NCI-H82 (cell line): ENCODE measurements at places on chromosomes 16 and 17.

DNA sequence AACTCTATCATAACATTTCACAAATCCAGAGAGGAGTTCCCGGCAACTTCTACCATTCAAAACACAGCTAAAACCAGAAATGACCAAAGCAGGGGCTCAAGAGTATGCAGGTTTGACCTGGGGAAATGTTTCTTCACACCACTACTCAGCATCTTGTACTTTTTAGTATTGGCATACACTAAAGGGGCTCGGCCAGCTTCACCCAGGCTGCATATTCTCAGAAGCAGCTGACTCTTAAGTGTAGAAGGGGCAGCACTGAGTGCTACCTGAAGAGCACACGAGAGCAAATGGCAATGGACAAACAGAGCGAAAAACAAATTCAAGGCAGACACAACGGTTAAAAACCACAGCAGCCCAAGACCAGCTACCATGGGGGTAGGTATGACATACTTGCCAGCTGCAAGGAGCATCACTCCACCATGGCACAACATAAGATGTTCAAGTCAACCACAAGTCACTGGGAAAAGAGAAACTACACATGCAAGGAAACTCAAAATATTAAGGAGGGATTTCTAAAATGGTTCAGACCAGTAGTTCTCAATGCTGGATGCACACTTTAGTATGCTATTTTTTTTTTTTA, 34.4 kb downstream of the N4BP1 start:
- DNase-seq = no peak

- DNase-seq = no peak
Observed at GRCh38 chr16:84254062-84254461, 14.2 kb upstream of the KCNG4 start.

DNA sequence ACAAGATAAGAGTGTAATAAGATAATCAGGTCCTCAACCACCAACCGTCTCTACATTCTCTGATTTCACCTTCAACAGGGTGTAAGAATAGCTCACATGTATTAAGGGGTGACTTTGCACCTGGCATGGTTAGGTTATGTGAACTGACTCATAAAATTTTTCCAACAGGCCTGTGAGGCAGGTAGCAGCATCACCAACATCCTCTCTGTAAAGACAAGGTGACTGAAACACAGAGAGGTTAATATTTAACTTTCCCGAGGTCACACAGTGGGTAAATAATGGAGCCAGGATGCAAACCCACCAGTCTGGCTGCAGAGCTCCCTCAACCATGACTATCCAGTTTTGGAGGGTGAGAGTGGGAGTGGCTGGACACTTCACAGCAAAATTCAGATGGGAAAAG, 317.2 kb downstream of the C16orf95 start:
- DNase-seq = no peak

DNA sequence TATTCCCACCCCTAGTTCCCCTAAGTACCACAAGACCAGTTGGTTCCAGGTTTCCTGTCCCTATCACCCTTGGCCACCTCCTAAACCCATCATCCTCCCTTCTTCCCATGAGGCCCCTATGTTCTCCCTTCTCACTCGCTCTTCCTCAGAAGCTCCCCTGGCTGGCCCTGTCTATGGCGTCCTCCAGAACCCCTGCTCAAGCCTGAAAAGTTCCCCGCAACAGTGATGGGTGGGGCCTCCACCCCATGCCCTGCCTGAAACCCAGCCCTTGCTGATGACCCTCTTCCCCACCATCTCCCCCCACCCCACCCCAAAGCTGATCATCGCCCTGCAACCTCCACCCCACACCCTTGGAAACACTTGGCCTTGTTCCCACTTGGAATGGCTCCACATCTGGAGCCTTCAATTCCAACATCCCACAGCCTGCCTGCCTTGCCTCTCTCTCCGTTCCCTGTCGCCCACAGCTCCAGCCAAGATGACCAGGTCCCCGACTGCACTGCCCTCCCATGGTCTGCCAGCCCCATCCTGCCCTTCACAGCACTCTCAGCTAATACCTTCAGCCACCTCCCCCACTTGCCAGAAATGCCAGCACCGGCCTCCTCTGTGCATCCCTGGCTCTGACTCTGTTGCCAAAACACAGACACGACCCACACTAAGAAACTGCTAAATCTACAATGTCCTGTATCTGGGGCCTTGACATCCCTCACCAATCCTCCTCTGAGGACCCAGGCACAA, 10.5 kb downstream of the OSBPL7 start:
- DNase-seq = no peak

DNA sequence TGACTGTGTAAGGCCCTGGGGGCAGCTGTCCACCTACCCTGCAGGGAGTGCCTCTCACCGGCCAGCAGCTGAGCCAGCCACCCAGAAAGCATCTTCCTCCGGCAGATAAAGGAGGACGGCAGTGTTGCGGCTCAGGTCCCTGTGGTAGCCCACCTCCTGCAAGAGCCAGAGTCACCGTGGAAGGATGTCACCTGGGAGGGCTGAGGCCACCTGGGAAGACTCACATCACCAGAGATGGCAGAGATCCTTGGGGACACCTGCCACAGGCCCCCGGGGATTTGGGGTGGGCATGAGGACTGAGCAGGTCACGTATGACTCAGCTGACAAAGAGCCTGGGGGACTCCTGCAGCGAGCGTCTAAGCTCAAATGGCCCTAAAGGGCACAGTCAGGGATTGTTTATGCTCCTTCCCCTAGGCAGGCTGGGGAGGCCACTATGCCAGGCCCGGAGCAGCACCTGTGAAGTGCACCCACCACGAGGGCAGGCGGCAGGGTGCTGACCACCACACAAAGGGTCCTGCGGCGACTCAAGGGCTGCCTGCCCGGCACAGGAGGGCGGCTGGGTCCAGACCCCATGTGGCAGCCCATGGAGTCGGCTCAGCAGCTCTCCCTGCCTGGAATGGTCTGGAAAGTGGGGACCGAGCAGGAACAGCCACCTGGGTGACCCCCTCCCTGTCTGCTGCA, 44.1 kb downstream of the TNFRSF13B start:
- no peak for DNase-seq

DNA sequence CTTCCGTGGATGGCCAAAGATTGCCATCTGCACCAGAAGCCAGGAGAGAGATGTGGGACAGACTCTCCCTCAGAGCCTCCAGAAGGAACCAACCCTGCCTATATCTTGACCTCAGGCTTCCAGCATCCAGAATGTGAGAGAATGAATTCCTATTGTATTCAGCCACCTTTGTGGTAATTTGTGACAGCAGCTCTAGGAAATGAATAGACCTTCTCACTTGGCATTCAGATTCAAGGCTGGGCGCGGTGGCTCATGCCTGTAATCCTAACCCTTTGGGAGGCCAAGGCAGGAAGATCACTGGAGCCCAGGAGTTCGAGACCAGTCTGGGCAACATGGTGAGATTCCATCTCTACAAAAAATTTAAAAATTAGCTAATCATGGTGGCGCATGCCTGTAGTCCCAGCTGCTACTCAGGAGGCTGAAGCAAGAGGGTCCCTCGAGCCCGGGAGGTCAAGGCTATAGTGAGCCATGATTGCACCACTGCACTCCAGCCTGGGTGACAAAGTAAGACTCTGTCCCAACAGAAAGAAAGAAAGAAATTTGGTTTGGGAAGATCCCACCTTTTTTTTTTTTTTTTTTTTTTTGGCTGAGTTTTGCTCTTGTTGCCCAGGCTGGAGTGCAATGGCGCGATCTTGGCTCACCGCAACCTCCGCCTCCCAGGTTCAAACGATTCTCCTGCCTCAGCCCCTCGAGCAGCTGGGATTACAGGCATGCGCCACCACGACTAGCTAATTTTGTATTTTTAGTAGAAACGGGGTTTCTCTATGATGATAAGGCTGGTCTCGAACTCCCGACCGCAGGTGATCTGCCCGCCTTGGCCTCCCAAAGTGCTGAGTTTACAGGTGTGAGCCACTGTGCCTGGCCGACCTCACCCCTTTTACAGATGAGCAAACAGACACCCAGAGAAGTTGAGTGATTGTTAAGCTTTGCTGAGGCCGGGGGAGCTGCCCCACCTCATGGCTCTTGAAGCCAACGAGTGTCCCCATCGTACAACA, 4.3 kb upstream of the CPSF4L start:
- DNase-seq = no peak

DNA sequence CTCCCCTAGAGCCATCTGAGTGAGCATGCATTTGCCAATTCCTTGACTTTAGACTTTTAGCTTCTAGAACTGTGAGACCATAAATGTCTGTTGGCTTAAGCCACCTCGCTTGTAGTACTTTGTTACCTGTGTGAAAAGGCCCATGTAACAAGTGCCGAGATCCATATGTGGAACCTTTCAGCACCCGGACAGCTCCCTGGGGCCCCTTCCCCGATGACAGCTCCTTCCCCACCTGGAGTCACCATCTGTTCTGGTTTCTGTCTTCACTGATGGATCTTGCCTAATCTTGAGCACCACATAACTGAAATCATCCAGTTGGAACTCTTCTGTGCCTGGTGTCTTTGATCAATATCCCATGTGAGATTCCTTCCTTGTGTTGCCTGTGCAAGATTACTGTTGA, 78.9 kb upstream of the EEF2KMT start:
- DNase-seq = no peak

DNA sequence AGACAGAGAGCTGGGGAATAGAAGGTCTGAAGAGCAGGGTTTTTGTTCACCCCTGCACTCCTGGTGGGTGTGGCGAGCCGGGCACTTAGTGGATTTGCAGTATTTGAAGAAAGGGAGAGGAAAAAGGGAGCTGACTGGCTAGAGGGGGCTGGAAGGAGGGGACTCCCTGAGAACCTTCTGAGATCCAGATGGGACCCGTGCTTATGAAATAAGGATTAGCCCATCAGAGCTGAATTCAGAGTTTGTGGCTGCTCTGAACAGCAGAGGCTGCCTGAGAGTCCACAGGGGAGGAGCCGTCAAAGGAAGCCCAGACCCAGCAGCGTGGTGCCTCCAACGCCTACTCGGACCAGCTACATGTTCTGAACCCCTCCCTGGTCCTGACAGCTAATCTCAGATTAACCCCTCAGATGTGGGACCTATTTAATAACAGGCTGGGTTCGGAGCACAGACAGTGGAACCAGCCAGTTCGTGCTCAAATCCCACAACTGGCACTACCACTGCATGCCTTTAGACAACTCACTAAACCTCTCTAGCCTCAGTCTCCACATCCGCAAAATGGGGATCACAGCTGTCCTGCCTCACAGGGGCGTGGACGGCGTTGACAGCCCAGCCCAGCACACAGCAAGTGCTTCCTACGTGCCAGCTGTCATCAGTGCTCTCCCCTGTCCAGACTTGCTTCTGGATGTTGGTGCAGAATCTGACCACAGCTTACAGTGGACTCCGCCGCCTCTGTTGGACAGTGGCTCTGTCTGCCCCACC, 70.6 kb downstream of the DYNLRB2 start:
- no peak for DNase-seq

- DNase-seq = no peak
Observed at GRCh38 chr16:81684242-81684837, 94.8 kb upstream of the PLCG2 start.

DNA sequence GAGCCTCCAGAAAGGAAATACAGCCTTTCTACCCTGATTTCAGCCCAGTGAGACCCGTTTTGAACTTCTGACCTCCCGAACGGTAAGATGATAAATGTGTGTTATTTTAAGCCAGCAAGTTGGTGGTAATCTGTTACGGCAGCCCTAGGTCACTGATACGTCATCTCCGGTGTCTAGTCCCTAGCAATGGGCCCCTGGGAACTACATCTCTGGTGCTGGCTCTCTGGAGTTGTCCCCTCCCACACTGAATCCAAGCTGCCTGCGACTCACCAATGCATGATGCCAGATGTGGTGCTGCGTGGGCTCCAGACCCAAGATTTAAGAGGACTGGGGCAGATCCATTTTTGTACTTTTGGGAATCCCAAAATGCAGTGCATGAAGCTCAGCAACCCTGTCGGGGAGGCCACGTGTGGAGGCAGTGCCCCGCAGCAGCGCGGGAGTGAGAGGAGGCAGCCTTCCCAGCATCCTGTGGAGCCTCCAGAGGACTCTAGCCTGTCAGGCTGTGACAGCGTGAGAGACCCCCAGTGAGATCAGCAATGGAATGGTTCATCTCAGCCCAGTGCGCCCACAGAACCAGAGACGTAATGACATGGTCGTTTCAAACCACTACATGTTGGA, 43.6 kb upstream of the USP7 start:
- DNase-seq = peak; percentile 15

DNA sequence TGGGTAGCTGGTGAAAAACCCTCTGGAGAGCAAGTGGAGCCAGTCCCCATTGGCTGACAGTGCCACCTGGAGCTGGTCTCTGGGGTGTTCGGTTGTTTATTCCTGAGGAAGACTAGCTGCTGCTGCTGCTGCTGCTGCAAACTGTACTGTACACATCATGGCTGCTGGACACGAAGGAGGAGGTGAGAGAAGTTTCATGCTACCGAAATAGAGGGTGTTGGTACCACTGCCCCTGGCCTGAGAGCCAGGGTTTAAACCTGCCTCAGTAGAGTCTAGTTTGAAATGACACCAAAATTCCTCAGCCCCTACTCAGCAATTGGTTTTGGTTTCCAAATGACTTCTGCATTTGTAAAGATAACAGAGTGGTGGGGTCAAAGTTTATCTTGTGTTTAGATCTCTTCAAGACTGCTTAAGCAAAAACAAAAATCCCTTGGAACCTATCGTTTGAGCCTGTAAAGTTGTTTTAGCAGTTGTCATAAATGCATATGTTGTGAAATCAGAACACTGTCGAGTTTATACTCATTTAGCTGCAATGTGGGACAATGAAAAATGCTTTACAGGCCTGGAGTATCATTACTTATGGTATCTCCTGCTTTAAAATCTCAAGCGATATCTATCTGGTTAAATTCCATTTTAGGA, 40.8 kb downstream of the CYB5B start:
- peak; percentile 3 for DNase-seq

- DNase-seq = peak; percentile 64
Observed at GRCh38 chr17:43399839-43400328, 1.1 kb downstream of the ARL4D start.

DNA sequence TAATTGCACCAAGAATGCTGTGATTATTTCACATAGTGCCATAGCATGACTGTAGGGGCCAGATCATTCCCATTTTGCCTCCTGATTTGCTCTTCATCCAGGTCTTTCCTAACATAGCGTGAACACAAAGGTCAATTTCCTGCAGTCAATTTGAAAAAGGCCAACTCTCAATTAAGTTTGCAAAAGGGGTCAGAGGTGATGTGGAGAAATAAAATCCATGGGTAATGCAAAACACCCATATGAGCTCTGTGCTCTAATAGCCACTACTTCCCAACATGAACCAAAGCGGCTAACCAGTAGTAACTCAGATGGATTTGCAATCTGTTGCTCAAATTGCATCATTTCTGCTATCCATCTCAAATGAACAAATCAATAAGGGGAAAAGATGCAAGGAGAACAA, 275.5 kb upstream of the SOX9 start:
- DNase-seq = no peak

DNA sequence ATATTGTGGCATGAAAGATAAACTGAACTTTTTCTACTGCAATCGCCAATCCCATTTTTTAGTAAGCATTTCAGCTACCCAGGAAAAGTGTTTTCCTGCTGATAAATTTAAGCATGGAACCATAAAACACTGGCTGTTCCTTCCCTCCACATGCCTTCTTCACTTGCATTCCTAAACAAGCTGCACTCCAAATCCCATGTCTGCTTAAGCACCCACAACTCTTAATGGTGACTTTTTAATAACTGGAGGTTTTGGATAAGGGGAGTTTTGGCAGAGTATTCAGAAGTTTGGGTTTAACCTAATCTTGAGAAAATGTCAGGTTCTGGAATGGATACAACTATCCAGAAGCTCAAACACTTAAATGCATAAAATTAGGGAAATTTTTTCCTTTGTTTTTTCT, 345.6 kb upstream of the CA10 start:
- DNase-seq = no peak
